AG09309 (cell line): ENCODE measurements at places on chromosomes 1 and 21.
A peak's percentile ranks its signal among the peaks of the same experiment; 100 is the strongest.

DNA sequence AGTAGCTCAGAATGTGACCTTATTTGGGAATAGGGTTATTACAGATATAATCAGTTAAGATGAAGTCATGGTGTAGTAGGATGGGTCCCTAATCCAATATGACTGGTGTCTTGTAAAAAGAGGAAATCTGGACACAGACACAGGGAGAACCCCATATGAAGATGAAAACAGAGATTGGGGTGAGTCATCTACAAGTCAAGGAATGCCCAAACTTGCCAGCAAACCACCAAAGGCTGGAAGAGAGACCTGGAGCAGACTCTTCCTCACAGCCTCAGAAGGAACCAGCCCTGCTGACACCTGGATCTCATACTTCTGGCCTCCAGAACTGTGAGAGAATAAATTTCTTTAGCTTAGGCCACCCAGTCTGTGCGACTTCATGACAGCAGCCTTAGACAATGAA lies 29.9 kb downstream of the KRTAP19-8 start:
- no peak for DNase-seq

- DNase-seq = peak; percentile 84
Observed at GRCh38 chr1:151992303-151993083, 1.2 kb downstream of the S100A10 start.

DNA sequence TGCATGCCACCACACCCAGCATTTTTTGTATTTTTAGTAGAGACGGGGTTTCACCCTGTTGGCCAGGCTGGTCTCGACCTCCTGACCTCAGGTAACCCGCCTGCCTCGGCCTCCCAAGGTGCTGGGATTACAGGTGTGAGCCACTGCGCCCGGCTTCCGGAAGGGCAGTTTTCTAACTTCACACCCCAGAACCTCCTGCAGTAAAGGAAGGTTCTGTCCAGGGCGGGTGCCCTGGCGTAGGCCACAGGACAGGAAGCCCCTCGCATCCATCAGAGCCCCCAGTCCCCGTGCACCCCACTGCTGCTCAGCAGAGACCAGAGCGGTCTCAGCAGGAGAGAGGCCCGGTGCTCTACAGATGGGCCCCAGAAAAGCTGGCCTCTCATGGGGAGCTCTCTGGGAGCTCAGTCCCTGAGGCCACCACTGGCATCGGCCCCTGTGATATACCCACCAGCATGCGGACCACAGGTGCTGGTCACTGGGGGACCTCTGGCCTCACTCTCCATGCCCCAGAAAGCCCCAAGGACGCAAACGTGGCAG lies 4.1 kb upstream of the DNMT3L start:
- no peak for DNase-seq

GRCh38 chr1:209706622-209707021 lies 2.0 kb downstream of the HSD11B1 start:
- no peak for DNase-seq

DNA sequence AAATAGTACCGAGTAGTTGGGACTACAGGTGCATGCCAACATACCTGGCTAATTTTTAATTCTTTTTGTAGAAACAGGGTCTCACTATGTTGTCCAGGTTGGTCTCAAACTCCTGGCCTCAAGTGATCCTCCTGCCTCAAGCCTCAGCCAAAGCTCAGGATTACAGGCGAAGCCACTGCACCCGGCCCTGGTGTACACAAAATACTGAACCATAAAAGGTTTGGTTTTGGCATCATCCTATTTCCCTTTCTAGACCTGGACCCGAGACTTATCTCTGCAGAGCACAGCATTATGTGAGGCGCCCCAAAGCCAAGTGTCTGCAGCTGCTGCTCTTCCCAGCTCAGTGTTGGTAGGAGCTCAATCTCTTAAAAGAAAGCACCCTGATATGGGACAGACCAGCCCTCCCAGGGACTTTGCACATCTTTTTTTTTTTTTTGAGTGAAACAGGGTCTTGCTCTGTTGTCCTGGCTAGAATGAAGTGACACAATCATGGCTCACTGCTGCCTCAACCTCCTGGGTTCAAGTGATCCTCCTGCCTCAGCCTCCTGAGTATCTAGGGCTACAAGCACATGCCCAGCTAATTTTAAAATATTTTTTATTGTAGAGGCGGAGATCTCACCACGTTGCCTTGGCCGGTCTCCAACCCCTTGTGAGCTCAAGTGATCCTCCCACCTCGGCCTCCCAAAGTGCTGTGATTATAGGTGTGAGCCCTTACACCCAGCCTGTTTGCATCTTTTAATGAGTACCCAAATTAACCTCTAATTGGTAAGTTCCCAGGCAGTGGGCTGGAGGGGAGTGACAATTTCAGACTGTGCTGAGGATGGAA lies 20.4 kb downstream of the TEX35 start:
- no peak for DNase-seq

DNA sequence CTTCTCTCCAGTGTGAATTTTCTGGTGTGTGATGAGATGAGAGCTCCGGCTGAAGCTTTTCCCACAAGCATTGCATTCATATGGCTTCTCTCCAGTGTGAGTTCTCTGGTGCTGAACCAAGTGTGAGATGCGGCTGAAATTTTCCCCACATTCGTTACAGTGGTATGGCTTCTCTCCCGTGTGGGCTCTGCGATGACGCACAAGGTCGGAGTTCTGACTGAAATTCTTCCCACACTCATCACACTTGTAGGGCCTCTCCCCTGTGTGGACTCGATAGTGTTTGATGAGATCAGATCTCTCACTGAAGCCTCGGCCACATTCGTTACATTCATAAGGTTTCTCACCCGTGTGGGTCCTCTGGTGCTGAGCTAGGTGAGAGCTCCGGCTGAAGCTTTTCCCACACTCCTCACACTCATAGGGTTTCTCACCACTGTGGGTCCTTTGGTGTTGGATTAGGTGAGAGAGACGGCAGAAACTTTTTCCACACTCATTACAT lies 7.4 kb downstream of the ZNF436 start:
- DNase-seq = no peak

DNA sequence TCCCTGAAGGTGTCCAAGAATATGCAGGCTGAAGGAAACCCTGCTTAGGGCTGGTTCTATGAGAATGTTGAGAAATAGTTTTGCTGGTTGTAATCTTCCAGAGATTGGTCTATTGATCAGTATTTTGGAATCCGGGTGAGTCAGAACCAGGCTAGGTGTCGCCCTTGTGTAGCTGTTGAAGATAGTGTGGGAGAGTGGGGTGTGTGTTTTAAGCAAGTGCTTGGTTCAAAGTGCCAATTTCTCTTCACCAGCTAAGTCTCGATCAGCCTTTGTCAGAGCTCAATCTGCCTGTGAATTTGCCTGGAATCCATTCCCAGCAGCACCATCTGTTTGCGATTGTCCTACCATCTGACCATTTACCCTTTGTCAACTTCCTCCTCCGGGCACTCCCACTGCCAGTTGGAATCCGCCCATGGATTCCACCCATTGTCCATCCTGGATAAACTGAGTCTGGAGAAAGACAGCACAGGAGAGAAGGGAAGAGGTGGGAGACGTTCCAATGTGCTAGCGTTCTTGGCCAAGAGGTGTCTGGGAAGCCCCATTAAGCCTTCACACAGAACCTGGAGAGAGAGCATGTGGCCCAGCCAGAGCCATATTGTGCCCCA lies 59.4 kb upstream of the CYP2J2 start:
- no peak for DNase-seq

DNA sequence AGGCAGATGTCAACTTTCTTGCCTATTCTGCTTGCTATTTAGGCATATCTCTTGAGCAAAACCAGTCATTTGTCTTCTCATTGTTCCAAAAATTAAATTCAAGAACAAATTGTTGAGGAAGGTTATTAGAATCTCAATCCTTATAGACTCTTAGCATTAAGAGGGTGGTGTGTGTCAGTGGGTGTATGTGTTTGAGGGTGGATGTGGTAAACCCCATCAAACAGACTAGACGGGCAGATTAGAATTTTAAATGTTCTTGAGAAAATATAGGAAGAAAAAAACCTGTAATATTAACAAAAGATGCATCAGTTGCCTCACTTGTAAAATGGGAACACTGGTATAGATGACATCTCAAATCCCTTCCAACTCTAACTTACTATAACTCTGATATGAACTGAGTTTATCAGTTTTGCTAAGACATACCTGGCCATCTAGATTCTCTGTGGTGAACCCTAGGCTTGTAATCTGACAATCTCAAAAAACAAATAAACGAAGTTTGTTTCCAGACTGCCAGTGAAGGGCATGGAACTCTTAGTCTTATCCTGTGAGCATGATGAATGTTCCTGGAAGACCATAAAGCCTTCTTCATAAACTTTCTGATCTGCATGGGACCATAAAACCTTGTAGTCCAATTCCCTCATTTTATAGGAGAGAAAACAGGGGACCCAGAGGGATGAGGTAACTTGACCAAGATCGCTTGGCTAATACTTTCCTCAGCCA lies 176.3 kb upstream of the SGIP1 start:
- DNase-seq = no peak

- no peak for DNase-seq
Observed at GRCh38 chr1:6957341-6957740, 172.1 kb downstream of the CAMTA1 start.
